ENCODE measurements at places on chromosomes 12 and 14.

DNA sequence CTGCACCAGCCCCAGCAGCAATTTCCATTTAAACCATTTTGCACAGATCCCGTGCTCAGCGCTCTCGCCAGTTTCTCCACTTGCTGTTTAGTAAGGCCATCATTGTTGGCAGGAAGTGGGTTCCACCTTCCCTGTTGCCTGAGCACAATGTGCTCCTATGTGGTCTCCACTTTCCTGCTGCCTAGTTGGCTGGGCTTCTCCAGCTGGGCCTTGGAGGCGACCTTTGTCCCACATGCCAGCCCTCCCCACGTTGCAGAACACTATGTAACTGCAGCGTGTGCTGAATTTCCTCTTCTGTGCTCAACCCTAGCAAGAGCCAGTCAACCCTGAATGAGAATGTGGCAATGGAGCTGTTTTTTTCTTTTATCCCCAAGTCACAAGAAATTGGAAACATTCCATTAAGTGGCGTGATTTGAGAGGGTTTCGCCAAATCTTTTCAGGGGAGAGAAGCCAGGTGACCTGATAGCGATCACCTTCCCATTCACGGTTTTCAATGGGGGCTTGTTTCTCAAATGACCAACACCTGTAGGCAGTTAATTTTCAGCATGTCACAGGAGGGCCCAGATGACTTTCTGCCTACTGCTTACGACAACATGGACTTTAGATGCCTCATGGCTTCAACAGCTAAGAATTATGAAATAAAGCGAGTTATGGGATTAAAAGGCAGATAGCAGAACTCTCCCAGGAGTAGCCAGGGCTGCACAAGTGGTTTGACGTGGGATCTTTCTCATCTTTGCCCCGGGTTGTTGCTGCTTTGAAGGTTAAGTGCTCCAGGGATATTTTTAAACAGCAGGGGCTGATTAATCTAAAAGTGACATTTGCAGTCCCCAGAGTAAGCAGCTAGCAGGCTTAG is at the start of gene ACACB:
ACACB (plus strand) TSS at position 830 of the 853 bp plus-strand sequence. CDS start 22,819 bp downstream, outside the sequence.
- no peak for DNase-seq

GRCh38 chr12:9096563-9097176 is 19.0 kb downstream of the A2M start:
- DNase-seq = no peak

GRCh38 chr12:83003026-83003425 is 316.3 kb downstream of the TMTC2 start:
- DNase-seq = no peak

DNA sequence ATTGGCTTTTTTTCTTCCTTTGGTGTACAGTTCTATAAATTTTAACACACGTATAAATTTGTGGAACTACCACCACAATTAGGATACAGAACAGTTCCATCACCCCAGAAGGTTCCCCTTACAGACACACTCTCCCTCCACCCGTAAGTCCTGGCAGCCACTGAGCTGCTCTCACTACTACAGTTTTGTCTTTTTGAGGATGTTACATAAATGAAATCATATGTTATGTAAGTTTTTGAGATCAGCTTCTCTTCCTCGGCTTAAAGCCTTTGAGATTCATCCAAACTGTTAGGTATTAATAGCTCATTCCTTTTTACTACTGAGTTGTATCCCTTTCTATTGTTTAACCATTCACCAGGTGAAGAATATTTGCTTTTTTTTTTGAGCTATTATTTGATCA is 74.3 kb upstream of the SLC24A4 start:
- DNase-seq = no peak

DNA sequence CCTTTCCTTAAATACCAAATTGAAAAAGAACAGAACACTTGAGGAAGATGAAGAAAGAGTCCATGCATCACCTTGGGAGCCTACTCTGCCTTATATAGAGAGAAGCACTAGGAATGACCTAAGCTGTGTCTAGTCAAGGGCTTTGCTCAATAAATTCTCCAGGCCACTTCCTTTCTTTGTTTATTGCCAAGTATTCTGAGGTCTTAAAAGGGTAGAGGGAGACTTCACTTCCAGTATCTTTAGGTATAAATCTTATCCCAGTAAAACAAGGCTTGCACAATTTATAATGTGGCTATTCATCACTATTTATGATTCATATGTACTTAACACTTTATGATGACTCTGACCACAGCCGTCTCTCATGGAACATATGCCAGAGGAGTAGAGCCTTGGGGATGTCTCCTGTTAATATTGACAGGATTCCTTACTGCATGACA is 85.1 kb upstream of the ARHGAP5 start:
- DNase-seq = no peak

GRCh38 chr14:21991130-21991529 is 317.5 kb upstream of the OR4E1 start:
- DNase-seq = no peak

DNA sequence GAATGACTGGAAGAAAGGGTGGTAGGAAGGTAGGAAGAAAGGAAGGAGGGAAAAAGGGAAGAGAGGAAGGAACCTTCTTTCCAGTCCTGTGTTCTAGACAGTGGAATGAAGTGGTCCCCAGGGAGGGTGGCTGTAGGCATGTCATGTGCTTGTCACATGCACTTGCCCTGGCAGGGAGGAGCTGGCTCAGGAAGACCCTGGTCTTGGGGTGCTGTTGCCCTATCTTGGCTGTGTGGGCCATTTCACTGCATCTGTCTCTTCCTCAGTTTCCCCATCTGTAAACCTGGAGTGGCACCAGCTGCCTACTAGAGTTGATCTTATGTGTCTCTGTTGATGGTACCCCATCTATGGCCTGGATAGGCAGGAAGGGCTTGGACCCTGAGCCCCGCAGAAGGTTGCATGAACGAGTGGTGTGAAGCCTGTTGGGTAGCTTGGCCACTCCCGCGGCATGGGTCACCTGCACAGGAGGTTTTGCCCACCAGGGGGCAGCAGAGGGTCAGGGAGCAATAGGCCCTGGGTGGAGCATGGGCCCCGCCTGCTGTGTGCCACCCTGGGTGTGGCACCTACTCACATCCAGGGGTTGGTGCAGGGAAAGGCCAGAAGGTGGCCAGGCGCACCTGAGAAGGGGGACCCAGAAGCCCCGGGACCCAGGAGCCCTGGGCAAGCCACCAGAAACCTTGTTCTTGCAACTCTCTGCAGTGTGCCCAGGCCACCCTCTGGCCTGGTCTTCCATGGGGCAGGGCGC is 25.1 kb downstream of the MEG3 start:
- DNase-seq = peak; percentile 73

- no peak for DNase-seq
Observed at GRCh38 chr14:46573498-46573897, 78.1 kb downstream of the RPL10L start.

DNA sequence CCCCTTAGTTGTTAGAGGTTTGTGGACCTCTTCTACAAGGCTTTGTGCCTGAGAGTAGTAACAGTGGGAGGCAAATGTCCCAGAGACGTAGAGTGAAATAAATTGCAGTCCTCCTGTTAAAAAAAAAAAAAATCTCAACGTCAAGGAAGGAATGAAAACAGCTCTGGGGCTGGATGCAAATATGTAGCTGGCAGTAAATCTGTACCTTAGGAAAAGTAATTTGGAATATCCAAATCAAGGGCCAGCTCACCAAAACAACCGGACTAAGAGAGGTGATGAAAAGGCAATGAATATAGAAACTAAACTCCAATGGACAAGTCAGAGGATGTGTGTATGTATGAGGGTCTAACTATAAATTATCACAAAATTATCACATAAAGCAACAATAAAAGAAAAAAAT is 27.0 kb downstream of the SINHCAF start:
- no peak for DNase-seq

DNA sequence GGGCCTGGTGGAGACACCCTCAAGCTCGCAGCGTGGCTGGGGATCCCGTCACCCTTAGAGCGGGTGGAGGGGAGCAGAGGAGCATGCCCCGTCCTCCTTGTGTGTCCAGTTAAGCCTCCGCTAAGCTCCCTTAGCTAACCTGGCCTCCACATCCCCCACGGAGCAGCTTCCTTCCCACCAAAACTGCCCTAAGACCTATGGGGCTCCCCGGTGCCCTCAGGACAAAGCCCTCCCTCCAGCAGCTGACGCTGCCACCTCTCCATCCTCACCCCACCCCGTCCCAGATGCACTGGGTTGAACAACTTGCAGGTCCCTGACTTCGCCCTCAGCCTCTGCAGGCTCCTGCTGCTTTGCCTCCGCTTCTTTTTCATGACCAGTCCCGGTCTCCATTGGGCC is 4.0 kb downstream of the AHNAK2 start:
- DNase-seq = no peak

DNA sequence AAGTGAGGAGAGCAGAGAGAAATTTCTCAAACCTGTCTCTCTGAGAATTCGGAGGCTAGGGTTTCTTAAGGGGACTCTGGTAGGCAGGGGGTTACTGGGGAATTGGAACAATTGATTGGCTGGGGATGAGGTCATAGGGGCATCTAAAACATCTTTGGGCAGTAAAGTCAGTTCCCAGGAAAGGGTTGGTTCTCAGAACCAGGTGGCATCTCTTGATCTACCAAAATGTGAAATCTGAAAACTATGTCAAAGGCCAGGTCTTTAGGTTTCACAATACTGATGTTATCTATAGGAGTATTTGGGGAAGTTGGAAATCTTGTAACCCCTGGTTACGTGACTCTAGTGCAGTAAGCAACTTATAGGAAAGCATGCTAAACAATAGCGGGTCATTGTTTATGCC is 6.9 kb downstream of the C12orf75 start:
- DNase-seq = no peak

DNA sequence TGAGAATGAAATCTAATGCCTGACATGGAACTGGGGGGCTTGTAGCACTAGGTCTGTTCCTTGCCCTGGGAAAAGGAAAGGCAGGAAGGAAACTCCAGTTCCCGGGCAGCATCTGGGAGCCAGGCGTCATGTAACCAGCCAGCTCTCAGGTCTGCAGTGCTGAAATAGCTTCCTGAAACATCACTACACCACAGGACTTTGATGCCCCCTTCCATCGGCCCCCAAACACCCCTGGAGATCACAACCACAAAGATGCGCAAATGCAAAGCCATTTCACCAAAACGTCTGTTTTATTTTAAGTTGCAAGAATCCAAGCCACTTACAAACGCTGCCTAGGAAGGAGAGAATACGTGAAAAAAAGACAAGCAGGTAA is 40.9 kb downstream of the KCTD10 start:
- DNase-seq = no peak

DNA sequence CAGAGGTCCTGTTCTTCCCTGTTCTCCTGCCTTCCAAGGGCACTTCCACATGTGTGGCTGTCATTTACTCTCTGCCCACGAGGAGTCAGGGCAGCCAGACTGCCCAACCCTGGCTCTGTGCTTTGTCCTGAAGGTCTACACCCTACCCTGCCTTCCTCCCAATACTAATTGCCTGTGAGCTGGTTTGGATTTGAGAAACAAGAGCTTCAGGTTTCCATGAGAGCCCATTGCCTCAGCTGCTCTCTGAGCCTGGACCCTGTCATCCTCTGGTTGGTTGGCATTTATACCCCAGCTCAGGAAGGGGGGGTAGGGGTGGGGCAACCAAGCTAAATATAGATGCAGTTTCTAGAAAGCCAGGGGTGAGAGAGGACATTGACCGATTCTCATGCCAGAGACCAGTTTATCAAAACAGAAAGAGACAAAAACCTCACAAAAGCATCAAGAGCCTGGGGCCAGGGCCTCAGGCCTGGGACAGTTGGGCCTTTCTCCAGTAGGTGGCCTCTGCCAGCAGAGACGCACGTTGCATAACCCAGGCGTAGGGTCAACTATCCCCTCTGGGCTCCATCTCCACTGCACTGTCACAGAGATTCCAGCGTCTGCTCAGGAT is 34.5 kb downstream of the VDR start:
- DNase-seq = no peak

DNA sequence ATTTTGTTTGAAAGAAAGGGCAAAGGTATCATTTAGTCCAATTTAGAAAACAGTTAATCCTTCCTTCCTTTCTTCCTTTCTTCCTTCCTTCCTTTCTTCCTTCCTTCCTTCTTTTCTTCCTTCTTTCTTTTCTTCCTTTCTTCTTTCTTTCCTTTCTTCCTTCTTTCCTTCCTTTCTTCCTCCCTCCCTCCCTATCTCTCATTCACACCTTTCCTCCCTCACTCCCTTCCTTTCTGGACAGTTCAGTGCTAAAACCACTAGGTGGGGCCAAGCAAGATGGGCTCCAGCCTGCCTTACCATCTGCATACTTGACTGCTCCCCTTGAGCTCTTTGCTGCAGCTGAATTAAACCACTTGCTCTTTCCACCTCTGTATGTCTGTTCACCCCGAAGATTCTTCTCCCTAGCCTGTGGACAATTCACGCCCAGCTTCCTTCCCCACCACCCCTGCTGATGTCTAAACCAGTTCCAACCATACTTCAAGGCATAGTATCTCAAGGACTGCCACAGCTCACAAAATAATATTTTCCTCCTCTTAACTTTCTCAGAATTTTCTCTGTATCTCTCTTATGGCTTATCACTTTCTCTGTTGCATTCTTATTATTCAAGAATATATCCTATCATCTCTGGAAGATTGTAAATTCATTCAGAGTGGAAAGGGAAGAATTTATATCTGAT is 78.0 kb downstream of the DBX2 start:
- DNase-seq = no peak
